ENCODE measurements at places on chromosomes 6 and 20.

DNA sequence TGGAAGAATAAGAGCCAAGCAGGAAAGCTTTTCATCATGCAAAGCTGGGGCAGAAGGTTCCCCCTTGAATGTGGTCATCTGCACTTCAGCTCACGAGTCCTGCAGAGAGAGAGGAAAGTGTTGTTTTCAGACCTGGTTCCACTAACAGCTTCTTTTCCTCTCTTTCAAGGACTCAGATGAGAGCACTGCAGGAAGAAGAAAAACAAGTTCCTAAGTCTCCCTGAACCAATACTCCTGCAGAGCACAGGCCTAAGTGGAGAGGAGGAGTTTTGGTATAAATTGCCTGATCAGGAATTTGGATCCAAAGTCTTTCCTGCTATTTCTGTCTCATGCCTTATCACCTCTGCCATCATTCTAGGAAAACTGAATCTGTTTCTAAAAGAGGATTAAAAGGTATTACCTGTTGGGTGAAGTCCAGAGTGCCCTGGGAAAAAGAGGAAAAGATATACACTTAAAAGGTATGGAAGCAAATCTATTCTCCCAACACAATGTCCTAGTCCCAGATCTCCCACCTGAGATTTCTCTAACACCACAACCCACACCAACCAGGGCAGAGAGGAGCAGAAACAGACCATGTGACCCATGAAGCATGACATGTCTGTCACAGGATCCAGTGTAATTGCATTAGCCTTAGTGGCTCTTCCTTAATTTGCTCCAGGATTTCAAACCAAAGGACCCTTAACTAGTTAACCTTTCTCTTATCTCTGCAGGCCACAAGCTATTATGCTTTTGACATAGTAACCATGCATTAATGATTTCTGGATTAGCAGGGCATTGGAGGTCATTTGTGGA is 12.2 kb downstream of the HLA-DRB5 start:
- no peak for DNase-seq

DNA sequence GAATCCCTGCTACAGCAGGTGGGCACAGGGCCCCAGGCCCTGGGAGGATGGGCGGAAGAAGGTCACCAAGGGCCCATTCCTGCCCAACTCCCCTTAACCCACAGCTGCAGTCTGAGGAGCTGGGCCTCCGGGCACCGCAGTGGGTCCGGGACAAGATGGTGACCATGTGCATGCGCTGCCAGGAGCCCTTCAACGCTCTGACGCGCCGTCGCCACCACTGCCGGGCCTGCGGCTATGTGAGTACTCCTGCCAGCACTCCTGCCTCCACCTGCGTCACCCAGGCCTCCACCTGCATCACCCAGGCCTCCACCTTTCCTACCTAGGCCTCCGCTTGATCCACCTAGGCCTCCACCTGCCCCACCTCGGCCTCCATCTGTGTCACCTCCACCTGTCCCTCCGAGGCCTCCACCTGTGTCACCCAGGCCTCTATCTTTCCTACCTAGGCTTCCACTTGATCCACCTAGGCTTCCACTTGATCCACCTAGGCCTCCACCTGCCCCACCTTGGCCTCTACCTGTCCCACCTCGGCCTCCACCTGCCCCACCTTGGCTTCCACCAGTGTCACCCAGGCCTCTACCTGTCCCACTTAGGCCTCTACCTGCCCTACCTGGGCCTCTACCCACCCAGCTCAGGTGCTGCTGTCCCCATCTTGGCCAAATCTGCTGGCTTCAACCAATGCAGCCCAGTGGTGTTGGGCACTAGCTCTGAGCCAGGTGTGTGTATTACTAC is 16.8 kb downstream of the FGD2 start:
- DNase-seq: no peak

DNA sequence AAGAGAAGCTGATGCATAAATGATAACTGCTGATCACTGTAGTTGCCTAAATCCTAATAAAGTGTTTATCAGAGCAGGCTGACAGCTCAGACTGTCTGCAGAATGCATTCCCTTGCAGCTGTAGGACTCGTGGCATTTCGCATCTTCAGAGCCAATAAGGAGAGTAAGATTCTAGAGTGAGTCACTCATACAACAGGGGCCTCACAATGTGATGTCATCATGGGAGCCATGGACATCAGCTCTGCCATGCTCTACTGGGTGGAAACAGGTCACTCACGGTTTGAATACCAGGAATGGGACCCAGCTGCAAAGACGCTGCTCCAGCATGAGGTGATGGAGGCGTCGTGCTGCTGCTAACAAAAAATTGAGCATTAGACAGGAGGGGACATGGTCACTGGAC is 7.4 kb downstream of the FAM209B start:
- no peak for DNase-seq

DNA sequence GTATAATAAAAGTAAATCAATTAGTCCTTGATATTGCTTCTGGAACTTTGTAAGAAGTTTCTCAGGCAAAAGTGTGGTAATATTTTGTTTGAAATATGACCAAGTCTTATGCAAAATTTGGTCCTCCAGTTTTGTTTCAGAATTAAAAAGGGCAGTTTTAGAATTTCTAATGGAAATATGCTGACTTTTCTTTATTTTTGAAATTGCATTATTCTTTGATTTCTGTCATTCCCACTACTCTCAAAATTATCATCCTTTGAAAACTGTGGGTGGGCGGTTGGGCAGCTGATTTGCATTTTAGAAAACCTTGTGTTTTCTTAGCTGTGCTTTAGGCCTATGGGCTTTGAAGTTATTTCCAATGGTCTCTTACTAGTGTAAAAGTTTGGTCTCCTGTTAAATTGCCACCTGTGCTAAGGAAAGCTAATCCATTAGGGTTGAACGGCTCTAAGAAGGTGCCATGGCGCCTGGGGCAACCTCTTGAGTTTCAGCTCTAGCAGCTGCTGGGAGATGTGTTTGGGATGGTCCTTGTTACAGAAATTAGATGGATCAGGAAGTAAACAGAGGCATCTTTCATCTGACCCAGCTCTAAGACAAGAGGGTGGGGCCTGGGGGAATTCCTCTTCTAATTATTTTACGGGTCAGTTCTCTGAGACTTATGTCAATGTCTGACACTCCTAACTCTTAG is 880.8 kb upstream of the SLC35B3 start:
- no peak for DNase-seq

- DNase-seq: no peak
Measured at GRCh38 chr6:108751282-108751681, 96.9 kb upstream of the ARMC2 start.

- DNase-seq: no peak
Measured at GRCh38 chr6:150906641-150907326, 41.3 kb downstream of the MTHFD1L start.
